ENCODE measurements at places on chromosomes 4 and X.
A peak's percentile ranks its signal among the peaks of the same experiment; 100 is the strongest.

GRCh38 chr4:142121448-142122350 lies 485.3 kb downstream of the IL15 start:
- DNase-seq = no peak

DNA sequence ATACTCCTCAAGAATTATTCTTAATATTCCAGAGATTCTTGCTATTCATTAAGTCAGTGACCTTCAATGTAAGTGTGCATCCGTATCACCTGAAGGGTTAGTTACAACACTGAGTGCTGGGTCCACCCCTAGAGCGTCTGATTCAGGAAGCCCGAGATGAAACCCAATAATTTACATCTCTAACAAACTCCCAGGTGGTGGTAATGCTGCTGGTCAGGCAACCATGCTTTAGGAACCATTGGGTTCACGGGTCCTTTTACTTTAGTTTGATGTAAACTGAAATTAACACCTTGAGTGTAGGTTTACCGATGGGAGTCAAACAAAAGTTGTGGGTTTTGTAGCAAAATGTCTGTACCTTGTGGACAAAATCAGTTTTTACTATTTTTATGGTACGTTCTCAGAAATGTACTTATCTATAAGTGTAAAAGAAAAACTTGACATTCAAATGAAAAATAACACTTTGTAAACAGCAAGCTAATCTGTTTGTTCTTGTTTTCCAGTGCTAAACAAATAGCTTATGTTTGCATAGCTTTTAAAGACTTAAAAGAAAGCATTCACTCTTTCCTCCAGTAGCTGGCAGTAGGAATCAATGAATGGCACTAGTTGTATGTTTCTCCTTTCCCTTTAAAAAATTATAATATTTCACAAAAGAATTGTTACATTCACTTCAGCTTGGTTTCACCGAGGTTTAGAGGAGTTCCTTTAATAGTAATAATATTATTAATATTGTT lies 32.7 kb downstream of the ACE2 start:
- no peak for DNase-seq

GRCh38 chrX:39866229-39866628 lies 231.5 kb downstream of the BCOR start:
- DNase-seq = no peak

GRCh38 chr4:52715914-52716313 lies 35.3 kb downstream of the ERVMER34-1 start:
- DNase-seq = no peak

DNA sequence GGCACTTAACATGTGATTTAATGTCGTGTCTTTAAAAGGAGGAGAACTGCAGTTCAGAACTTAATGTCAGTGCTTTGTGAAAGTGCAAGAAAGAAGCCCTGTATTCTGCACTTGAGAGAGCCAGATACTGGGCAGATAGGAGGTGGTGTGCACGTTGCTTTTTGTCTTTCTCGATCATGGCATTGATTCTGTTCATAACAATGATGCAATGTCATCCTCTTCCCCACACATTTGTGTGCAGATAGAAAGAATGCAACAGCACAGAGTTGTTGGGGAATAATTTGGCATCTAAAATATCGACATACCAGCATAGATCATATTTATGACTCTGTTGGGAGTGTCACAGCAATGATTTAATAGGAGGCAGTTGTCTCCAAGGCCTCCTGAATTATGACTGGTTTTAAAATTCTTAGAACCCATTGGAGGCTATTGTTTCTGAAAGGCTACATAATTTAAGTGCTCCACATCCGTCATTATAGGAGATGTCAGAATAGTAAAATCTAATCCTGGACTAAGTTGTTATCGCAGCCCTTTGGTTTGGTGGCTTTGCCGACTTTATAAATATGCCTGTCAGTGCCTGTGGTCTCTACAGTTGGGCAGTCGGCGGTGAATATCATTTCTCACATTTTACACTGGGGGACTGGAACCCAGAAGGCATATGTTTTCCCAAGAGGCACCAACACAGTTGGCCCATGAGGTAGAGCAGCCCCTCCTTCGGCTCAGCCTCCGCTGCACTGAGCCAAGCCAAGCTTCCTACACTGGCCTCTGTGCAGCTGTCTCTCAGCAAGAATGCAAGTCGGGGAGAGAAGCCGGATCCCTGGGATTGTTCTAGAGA lies 124.9 kb downstream of the PTTG2 start:
- DNase-seq = peak; percentile 86

GRCh38 chr4:27594922-27595321 lies 734.3 kb downstream of the STIM2 start:
- DNase-seq = no peak

- no peak for DNase-seq
Observed at GRCh38 chr4:155433636-155434360, 57.0 kb upstream of the MAP9 start.

DNA sequence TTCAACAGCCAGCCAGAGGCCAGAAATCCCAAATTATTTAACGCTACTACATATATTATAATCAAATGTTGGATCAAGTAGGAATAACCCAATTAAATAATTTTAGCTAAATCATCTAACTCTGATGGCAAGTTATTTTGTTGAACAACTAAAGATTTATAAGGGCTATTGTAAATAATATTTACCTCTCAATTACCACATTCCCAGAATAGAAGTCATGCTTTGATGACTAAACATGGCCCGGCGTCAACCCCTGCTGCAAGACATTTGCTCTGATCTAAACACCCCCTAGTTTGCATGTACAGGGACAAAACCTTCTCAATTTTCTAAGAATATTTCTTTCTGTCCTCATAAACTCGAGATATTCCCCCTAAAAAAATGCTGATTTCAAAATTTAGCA lies 14.2 kb downstream of the VEGFC start:
- no peak for DNase-seq

- DNase-seq = no peak
Observed at GRCh38 chr4:25007598-25007997, 23.1 kb downstream of the LGI2 start.

GRCh38 chrX:17039826-17040225 lies 93.4 kb downstream of the REPS2 start:
- DNase-seq = no peak

GRCh38 chr4:87011340-87012034 lies 76.7 kb downstream of the AFF1 start:
- no peak for DNase-seq

- DNase-seq = no peak
Observed at GRCh38 chr4:3322059-3322550, 29.3 kb downstream of the RGS12 start.

- DNase-seq = no peak
Observed at GRCh38 chrX:154317391-154317995, 21.9 kb downstream of the TKTL1 start.

- DNase-seq = no peak
Observed at GRCh38 chr4:3767570-3768288, 1.5 kb downstream of the ADRA2C start.

- no peak for DNase-seq
Observed at GRCh38 chr4:165288639-165289422, 38.6 kb upstream of the MSMO1 start.

DNA sequence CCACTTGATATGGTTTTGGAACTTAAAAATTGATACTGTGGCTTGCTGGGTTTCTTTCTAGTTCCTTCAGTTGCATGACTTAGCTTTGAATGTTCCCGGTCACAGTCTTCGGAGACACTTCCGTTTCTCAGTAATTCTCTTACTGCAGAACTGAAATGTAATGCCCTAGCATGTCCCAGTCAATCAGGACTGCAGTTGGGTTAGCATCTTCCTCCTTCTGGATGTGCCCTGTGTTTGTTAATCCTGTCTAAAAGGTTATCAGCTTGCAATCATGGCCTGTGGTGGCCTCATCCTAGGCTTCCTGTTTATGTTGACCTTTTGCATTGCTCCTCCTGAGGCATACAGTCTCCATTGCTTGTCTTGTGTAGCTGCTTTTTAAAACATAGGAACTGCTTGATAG lies 275.9 kb downstream of the ARHGAP10 start:
- DNase-seq = no peak

DNA sequence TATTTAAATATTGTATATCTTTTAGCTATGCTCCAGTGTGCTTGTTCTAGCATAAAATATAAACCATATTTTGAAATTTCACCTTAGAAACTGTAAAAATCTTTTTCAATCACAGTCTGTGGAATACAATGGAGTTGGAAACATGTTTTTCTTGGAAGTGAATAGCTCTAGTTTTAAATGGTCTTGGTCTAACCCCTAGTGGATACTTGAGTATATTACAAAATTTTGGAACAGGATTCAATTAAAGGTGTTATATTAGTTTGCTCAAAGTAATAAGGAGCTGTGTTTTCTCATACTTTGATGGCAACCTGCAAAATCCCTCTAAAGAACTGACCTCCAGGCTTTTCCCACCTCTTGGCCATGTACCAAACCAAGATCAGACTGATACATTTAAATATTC lies 48.2 kb downstream of the STK26 start:
- DNase-seq = no peak

DNA sequence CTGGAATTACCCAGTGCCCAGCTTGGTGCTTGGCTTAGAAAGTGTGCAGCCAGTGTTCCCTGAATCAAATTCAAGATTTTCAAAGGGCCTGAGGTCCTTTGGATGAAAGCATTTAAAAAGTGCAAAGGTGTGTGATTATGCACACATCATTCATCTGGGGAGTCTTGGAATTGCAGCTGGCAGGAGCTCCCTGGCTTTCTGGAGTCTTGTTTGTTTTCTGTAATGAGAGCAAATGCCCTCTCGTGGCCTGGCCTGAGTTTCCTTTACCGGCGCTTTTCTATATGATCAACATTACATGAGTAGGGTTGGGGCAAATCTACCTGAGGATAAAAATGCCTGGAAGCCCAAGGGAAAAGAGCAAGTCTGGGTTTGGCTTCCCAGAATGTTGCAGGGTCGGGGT lies 24.6 kb upstream of the SORCS2 start:
- DNase-seq = peak; percentile 12

- no peak for DNase-seq
Observed at GRCh38 chr4:5973486-5974220, 44.6 kb downstream of the C4orf50 start.

- DNase-seq = no peak
Observed at GRCh38 chrX:12579311-12579710, 211.9 kb upstream of the PRPS2 start.

GRCh38 chr4:185879666-185880312 lies 67.8 kb upstream of the SORBS2 start:
- DNase-seq = no peak

GRCh38 chr4:181858741-181859140 lies 384.5 kb upstream of the TENM3 start:
- DNase-seq = no peak

- DNase-seq = peak; percentile 59
Observed at GRCh38 chr4:4913147-4913561, 53.7 kb downstream of the MSX1 start.

GRCh38 chrX:118153270-118153669 lies 36.7 kb upstream of the KLHL13 start:
- no peak for DNase-seq

GRCh38 chr4:19844446-19844845 lies 407.3 kb upstream of the SLIT2 start:
- DNase-seq = peak; percentile 33

DNA sequence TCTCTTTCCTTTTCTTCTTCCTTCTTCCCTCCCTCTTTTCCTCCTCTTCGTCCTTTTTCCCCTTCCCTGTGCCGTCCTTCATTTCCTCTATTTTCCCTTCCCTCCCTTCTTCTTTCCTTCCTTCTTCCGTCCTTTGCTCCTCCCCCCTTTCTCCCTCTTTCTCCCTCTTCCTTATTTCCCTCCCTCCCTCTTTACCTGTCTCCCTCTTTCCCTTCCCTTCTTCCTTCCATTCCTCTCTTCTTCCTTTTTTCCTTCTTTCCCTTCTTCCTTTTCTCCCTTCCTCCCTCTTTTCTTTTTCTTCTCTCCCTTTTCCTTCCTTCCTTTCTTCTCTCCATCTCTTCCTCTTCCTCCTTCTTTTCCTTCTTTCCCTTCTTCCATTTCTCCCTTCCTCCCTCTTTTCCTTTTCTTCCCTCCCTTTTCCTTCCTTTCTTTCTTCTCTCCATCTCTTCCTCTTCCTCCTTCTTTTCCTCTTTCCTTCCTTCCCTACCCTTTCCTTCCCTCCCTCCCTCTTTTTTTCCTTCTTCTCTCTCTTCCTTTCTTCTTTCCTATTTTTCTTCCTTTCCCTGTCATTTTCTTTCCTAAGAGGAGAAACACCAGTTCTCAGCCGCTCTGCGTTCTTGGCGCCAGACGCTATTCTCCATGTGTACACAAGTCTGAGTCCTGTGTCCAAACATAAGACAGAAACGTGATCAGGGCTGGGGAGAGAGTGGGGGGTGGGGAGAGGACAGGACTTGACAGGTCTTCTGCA lies 597.1 kb downstream of the MID1IP1 start:
- DNase-seq = no peak

DNA sequence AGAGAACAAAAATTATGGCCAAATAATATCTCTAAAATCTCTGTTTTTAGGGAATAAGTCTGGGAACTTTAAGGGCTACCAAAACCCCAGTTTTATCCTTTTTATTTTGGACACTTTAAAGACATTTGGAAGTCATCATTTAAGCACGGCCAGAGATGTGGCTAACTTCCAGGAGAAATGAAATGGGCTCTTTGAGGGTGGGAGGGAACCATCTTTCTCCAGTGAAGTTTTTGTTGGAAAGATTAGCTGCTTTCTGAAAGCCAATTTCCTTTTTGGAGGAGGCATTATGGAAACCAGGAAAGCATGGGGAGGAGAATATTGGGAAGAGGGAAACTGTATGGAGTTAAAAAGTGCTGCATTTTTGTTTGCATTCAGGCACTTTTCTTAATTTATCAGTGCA lies 4.8 kb downstream of the VSIG1 start:
- DNase-seq = no peak

- DNase-seq = no peak
Observed at GRCh38 chr4:65597697-65598096, 72.6 kb downstream of the EPHA5 start.

DNA sequence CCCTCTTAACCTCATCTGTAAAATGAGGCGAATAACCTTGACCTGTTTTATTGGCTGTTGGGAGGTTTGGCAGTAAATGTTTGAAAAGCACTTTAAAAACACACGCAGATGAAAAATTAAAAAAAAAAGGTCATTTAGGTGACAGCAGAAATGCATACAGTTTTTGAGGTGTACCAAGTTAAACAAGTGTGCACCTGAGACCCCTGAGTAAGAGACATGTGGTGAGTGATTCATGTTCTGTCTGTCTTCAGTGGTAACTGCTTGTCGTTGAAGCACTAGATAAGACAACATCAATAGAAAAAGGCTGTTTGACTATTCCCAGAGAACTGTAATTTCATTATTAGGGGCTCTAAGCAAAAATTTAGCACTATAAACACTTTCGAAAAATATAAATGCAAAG lies 608.4 kb upstream of the PITX2 start:
- DNase-seq = no peak

DNA sequence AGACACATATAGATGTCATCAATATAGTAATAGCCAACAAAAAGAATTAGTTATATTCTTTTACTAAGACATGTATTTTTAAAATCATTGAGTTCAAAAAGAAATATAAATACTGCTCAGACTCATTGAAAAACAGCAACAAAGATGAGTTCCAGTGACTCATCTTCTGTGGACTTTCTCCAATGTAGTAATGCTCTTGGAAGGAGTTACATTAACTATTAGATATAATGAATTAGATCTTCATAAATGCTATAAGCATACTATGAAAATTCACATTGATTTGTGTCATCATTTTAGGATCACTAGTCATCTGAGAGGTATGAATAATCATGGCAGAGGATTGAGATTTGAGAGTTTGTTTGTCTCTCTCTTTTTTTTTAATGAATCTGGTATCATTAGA lies 547.8 kb upstream of the PCDH7 start:
- DNase-seq = no peak

- DNase-seq = peak; percentile 56
Observed at GRCh38 chrX:51802917-51803688, 59.9 kb downstream of the GSPT2 start.

- no peak for DNase-seq
Observed at GRCh38 chr4:60463857-60464502, 736.1 kb upstream of the ADGRL3 start.
